ENCODE measurements at places on chromosomes 1 and 21.

GRCh38 chr1:18530587-18531502 is 50.1 kb downstream of the KLHDC7A start:
- DNase-seq: no peak

DNA sequence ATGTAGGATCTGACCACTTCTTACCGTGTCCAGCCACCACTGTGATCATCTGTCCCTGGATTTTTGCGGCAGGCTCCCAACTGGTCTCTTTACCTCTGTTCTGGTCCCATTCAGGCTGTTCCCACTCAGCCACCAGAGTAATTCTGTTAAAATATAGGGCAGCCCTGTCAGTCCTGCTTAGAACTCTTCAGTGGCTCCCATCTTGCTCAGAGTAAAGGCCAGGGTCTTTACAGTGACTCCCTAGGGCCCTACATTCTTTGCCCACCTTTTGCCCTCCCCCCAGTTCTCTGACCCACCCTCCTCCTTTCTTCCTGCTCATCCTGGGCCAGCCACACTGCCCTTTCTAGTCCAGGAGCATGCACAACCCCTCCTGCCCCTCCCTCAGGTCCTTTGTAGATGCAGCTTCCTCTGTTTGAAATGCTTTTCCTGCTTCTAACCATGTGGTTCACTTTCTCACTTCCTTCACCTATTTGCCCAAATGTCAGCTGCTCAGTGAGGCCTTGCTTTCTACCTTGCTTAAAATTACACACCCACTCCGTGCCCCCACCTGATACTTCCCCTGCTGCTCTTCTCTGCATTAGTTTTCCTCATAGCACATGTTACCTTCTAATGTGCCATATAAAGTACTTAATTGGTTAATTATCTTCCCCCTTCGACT is 7.8 kb downstream of the UBIAD1 start:
- DNase-seq: no peak

GRCh38 chr1:81121306-81121705 is 679.4 kb upstream of the ADGRL2 start:
- DNase-seq: no peak

GRCh38 chr1:41919764-41920397 is 1.2 kb upstream of the HIVEP3 start:
- peak; percentile 64 for DNase-seq

GRCh38 chr1:235567812-235568503 is 63.7 kb upstream of the B3GALNT2 start:
- DNase-seq: no peak

Data from T-helper 22 cell (primary cell).